Activated T-cell treated with anti-CD3 and anti-CD28 coated beads, Interleukin-2, amount 50 U/mL, for 72 hours (primary cell): ENCODE measurements at places on chromosomes 1 and 21.

DNA sequence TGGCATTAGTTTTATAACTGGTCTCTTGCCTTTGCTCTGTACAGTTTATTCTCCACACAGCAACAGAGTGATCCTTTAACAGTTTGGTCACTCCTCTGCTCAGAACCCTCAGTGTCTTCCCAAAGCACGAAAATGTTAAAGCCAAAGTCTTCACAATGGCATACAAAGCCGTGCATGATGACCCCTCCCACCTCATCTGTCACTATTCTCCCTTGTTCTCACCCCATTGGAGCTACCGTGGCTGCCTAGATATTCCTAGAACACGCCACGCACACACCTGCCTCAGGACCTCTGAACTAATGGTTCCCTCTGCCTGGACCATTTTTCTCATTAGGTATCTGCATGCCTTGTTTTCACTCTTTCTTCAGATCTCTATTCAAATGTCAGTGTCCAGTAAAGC is 8.6 kb upstream of the SEMA4A start:
- no peak for DNase-seq

GRCh38 chr1:223421025-223421424 is 27.8 kb downstream of the CCDC185 start:
- DNase-seq = no peak

- no peak for DNase-seq
Measured at GRCh38 chr21:15508554-15508953, 221.2 kb upstream of the USP25 start.

GRCh38 chr1:220301630-220302029 is 29.4 kb upstream of the RAB3GAP2 start:
- DNase-seq = no peak

DNA sequence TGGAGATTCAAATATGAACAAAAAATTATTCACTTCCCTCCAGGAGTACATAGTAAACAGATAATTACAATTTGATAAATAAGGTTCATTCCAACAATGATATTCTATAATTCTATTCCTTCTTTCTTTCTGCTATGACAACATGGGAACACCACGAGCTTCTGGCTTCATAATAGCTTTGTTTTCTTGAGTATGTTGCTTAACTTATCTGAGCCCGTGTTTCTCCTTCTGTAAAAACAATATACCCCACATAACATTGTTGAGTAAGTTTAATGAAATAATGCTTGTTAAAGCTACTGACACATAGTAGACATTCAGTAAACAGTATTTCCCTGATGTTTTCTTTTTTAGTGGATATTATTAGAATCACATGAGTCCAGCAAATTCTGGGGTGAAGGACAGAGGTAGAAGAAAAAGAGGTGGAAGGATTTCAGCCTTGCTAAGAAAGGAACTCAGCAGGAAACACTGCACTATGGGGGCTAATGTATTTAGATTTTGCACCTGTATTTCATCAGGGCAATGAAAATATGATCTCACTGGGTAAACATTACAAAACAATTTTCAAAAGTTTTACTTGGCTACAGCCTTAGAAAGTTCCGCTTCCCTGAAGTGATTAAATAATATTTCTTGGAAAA is 430.8 kb upstream of the C1orf87 start:
- DNase-seq = no peak

- no peak for DNase-seq
Measured at GRCh38 chr1:109826930-109827349, 63.2 kb upstream of the EPS8L3 start.
